AG08395 (cell line): ENCODE measurements at places on chromosomes 5 and 9.

DNA sequence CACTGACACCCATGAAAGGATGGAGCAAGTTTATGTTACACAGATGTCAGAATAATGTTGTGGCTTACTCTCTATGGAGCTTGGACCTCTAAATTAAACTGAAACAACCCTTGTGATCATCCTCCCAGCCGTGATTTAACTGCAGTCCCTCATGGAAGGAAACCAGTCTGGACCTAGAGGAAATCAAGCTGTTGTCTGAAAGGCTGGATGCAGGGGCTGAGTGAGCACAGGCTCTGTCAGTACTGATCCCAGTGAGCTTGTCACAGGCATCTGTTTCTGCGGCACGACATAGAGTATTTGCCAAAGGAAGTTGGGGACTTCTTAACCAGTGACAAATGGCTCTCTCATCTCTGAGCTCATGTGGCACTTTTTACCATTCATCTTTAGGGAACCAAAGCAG is 282.9 kb upstream of the MAP3K1 start:
- DNase-seq = no peak

- no peak for DNase-seq
These were observed 78.4 kb upstream of the HTR4 start for GRCh38 chr5:148732692-148733091.

- DNase-seq = peak; percentile 62
These were observed 933 bp upstream of the TGFBR1 start for GRCh38 chr9:99103901-99104458.

DNA sequence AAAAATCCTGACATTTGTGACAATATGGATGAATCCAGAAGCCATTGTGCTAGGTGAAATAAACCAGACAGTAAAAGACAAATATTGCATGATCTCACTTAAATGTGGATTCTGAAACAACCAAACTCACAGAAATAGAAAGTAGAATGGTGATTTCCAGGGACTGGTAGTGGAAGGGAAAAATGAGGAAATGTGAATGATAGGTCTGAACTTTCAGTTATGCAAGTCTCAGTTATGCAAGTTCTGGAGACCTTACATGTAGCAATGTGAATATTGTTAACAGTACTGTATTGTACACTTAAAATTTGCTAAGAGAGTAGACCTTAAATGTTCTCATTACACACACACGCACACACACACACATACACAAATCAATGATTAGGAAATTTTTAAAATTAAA is 84.9 kb downstream of the SLCO4C1 start:
- no peak for DNase-seq

- no peak for DNase-seq
These were observed 90.3 kb downstream of the AP3B1 start for GRCh38 chr5:78204241-78204640.

DNA sequence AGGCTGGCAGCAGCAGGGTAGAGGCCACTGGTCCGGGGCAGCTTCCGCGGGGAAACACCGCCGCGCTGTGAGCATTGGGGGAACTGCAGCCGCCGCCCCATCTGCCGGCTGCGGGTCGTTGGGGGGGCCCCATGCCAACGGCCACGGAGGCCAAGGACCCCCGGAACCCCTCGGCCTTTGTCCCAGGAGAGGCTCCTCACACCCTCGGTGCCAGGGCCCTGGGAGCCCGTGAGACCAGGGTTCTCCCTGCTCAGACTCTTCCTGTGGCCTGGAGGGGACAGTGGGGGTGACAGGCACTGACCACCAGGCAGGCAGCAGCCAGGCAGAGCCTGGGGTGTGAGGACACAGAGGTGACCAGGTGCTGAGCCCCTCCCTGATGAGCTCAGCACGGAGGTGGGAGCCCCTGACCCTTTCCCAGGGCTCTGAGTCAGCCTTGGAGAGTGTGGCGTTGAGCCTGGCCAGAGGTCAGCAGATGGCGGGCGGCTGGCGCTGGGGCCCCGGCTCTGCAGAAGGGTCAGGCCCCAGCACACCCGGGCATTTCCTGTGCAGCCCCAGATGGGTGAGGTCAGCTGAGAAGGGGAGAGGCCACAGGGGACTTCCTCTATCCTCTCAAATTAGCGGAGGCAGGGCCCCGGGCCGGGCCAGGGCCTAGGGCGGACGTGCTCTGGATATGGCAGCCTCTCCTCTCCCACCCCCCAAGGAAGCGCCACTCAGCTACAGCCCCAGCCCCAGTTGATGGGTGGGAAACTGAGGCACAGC is 17.9 kb upstream of the EGFL7 start:
- peak; percentile 92 for DNase-seq

DNA sequence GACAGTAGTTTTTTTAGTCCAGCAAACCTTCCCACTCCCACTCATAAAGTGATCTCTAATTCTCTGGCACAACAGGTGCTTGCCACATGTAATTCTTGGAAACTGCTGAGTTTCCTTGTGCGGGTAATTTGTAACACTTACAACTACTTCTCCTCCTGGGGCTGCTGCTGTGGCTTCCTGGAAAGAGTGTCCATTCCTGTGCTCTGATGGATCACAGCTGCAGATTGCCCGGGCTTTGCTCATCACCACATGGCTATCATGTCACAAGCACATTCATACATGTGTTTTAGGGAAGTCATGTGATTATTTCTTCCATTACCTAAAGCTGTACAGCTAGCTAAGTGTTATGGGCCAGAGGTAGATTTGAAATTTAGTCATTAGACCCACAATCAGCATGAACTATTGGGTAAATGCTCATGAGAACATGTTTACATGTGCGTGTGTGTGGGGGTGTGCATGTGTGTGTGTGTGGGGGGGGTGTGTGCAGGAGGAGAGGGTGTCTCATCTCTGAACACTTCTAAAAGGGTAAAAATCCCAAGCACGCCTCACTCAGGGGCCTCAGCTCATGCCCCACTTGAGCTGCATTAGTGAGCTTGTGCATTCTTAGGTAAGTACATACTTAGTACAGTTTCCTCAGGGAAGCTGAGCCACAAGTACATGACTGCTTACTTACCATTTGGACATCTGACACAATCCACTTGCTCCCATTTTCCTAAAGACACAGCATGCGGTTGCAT is 118.1 kb upstream of the CCDC112 start:
- DNase-seq = peak; percentile 93

- DNase-seq = peak; percentile 69
These were observed 84.7 kb upstream of the TNFSF8 start for GRCh38 chr9:115015018-115015635.

GRCh38 chr9:7115606-7116005 is 357.8 kb downstream of the KDM4C start:
- DNase-seq = no peak

- no peak for DNase-seq
These were observed 2.1 kb upstream of the OSMR start for GRCh38 chr5:38843665-38844064.

DNA sequence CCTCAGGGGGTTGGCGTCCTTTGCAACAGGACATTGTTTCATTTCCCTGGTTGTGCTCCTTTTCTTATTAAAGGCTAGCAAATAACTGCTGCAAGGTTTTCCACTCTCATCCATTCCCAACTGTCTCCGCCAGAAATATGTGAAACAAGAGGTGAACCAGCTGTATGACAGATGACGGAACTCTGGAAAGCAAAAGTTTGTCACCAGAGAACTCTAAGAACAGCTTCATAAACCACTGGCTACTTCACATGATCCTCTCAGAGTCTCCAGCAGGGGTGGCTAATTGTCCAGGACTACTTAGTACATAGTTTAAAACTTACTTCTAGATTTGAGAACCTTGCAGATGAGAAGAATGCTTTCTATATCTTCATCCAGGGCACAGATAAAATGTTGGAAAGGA is 195.9 kb upstream of the RAD23B start:
- DNase-seq = no peak

DNA sequence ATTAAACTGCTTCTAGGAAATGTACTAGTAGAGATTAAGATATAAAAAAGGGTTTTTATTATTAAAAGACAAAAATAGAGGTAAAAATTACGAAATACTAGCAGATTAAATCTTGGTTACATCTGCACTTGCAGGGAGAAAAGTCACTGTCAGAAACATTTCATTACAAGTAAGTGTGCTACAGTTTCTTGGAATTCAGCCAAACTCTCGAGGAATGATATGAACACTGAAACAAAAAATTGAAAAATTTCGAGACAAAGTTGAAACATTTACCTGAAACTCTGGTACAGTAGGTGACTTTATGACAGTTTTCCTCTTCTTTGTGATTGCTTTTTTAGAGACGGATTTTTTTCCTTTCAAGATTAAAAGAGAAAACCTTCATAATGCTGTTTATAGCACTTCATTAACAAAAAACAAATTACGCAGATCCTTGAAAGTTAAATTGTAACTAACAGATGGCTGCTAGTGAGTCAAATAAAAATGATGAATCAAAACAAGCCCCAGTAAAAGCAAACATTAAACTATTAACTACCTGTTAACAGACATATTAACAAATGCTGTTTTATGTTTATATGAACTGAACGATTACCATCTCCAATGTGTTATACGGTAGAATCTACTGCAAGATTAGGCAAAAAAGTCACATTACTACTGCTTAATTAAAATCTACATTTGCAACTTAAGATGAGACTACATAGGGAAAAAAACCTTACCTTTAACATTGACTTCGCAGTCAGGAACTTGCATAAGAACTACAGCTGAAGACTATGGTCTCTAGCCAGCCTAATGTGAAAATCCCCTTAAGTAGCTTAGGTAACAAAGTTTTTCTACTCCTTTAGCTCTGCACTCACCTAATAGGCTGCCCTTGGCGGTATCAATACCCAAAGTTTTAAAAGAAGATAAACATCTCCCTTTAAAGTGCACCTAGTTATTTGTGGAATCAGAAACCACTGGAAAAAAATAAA is 61.4 kb downstream of the RANBP6 start:
- no peak for DNase-seq

DNA sequence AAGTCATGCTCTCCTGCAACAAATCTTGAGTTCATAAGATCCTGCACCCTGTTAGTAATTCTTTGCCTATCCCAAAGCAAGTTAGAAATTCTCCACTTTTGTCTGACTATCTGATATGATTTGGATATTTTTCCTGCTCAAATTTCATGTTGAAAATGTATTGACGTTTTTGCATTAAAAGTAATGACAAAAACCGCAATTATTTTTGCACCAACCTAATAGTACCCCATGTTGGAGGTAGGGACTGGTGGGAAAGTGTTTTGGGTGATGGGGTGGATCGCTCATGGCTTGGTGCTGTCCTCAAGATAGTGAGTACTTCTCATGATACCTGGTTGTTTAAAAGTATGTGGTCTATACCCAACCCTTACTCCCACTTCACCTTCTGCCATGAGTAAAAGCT is 713.4 kb downstream of the CDH18 start:
- no peak for DNase-seq

DNA sequence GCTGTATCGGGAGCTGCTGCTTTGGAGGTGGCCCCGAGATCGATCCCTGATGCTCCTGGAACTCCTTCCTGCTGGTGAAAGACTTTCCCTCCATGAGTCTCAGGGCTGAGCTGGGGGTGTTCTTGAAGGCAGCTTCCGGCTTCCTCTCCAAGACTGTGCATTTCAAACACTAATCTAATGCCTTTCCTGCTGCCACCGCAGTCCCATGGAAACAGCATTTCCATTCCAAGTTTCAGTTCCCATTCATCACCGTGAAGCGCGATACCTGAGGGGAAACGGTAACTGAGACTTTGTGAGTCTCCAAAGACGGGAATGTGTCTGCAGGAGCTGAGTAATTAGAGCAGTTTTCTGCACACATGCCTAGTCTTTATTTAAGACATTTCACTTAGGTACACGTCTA is 230.1 kb downstream of the PAX5 start:
- no peak for DNase-seq

GRCh38 chr9:133374612-133375115 is 1.2 kb downstream of the SURF4 start:
- DNase-seq = peak; percentile 49

DNA sequence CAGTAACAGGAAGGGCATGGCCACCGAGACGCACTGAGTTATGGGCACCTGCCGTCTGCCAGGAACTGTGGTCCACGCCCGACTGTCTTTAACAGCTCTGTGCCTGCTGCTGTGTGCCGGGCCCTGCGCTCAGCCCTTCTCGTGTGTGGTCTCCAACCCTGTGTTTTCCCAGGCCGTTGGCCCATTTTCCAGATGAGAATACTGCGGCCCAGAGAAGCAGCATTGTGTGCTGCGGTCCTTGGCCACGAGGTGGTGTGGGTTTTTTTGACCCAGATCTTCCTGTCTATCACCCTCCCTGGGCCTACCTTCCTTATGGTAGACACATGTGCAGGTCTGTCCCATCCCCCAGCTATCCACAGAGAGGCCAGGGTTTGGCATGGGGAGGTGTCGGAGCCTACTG is 47.0 kb downstream of the RXRA start:
- no peak for DNase-seq

- DNase-seq = no peak
These were observed 20.5 kb upstream of the GPX3 start for GRCh38 chr5:150999704-151000442.

DNA sequence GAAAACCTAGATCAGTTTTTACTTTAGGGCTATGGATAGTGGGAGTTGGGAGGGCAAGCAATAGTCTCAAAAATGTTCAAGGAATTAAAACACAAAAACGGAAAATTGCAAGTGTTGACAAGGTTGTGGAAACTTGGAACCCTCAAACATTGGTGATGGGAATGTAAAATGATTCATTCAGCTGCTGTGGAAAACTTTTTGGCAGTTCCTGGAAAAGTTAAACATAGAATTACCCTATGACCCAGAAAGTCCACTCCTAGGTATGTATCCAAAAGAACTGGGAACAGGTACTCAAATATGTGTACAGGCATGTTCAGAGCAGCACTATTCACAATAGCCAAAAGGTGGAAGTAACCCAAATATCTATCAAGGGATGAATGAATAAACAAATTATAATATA is 1.2 kb upstream of the MSANTD3 start:
- DNase-seq = no peak

- DNase-seq = no peak
These were observed 5.9 kb downstream of the CYFIP2 start for GRCh38 chr5:157271740-157272271.

DNA sequence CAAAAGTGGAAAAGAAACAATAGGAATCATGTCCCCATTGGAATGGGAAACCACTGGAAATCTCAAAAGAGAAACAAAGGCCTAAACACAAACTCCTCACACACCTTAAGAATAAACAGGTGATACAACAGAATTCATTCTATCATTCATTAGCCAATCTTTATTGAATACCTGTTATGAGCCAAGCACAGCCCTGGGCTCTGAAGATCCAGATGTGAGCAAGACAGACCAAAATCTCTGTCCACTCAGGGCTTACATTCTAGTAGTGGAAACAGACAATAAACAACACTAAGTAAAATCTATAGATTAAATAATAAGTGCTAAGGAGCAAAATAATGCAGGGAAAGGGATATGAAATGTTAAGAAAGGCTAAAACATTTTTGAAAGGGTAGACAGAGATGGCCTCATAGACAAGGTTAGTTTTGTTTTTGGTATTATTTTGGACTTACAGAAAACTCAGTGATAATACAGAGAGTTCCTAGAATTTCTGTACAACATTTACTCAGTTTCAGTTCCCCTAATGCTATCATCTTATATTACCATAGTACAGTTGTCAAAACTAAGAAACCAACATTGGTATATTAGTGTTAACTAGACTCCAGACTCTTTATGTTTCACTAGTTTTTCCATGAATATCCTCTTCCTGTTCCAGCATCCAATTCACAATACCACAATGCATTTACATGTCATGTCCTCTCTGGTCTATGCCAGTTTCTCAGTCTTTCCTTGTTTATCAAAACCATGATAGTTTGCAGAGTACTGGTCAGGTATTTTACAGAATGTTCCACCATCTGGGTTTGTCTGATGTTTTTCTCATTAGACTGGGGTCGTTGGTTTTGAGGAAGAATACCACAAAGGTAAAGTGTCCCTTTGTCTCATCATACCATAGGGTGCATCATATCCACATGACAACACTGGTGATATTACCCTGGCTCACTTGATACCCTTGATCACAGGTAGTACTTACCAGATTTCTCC is 103.7 kb downstream of the SIL1 start:
- DNase-seq = no peak

GRCh38 chr5:173751266-173751600 is 134.8 kb upstream of the BOD1 start:
- no peak for DNase-seq
